ENCODE measurements at places on chromosomes 3 and 15.

GRCh38 chr3:4904811-4905695 lies 74.2 kb upstream of the BHLHE40 start:
- no peak for DNase-seq

- DNase-seq, result no peak
Observed at GRCh38 chr3:146115619-146116018, 45.4 kb downstream of the PLOD2 start.

- no peak for DNase-seq
Observed at GRCh38 chr3:128874481-128875180, 4.8 kb upstream of the ACAD9 start.

DNA sequence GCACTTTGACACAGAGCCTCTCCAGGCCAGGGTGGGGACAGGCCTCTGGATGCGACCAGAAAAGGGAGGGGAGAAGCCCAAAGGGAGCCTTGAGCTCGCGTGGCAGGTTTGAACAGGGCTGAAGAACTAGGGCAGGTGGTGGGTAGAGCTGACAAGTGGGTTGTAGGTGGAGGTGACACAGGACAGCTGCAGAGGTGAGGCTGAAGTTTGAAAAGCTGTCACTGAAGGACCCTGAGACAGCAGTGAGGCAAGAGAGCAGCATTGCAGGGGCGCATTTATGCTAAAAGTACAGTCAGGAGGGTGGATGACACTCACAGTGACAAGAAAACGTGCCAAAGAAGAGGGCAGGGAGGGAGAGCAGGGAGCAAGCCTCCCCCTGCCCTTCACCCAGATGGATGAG lies 21.8 kb upstream of the EPB42 start:
- DNase-seq, result no peak

DNA sequence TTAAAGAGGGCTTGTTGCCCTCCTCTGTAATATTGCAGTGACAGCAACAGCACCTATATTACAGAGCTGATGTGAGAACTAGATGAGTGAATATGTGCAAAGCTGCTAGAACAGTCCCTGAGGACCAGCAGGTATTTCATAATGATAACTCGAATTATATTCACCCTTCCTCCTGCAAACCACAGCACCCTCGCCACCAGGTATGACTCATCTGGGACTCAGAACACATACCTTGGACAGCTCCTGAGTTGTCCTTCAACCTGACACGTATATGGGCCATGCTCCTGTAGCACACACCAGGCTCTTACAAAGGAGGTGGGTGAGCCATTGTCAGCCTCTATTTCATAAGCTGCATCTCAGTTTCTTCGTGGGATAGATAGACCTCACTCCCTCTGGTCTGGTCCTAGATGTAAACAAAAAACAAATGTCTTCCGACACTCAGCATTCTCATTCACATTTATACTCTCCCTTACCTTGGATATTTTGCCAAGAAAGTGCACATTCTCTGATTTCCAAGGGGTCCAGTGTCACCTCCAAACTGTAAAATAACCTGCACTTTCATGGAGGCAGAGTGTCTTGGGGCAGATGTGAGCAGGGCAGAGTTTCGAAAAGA lies 124.5 kb downstream of the TLE3 start:
- DNase-seq, result no peak

All from activated naive CD4-positive, alpha-beta T cell (primary cell).